NCI-H1092 (cell line): ENCODE measurements at places on chromosomes 4 and X.

- DNase-seq: no peak
Observed at GRCh38 chr4:15299627-15300026, 128.2 kb upstream of the C1QTNF7 start.

DNA sequence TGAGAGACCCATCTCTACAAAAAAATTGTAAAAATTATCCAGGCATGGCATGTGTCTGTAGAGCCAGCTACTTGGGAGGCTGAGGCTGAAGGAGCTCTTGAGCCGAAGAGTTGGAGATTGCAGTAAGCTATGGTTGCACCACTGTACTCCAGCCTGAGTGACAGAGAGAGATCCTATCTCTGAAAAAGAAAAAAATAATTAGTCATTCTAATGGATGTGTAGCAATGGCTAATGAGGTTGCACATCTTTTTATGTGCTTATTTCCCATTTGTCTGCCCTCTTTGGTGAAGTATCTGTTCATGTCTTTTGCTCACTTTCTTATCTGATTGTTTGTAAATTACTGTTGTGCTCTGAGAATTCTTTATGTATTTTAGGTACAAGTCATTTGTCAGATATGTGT lies 19.0 kb upstream of the MAML3 start:
- DNase-seq: no peak

DNA sequence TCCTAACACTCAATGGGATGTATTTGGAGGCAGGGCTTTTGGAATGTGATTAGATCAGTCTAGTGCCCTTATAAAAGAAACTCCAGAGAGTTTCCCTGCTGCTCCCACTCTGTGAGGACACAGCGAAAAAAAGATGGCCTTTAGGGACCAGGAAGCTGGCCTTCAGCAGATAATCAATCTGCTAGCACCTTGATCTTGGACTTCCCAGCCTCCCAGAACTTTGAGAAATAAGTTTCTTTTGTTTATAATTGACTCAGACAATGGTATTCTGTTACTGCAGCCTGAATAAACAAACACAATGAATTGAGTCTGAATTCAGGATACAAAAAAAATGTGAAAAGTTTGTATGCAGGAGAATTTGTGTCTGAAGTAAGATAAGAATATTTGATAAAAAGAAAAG lies 842.1 kb downstream of the FSTL5 start:
- no peak for DNase-seq

GRCh38 chr4:148288448-148288847 lies 153.8 kb downstream of the NR3C2 start:
- no peak for DNase-seq

- DNase-seq: no peak
Observed at GRCh38 chr4:140829825-140830224, 73.6 kb upstream of the TBC1D9 start.

GRCh38 chr4:169054879-169055278 lies 44.8 kb upstream of the CBR4 start:
- no peak for DNase-seq

- DNase-seq: no peak
Observed at GRCh38 chrX:109533631-109534030, 3.0 kb upstream of the NXT2 start.

- no peak for DNase-seq
Observed at GRCh38 chrX:29487714-29488113, 727.6 kb upstream of the MAGEB2 start.

DNA sequence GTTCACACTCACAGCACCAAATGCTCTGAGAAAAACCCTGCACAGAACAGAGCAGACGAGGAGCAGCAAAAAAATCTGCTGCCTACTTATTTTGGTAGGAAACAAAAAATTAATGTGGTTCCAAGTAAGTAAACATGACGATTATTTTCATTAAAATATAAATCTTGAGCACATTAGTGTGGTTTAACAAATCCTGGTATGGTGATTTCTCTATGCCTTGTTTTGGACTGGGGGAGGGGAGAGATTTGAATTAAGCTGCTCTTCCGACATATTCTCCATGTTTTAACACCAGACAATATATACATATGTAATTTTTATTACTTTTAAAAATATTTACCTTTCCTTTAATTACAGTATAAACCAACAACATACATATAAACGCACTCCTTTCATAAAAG lies 1.8 kb downstream of the CAMK2D start:
- DNase-seq: no peak

DNA sequence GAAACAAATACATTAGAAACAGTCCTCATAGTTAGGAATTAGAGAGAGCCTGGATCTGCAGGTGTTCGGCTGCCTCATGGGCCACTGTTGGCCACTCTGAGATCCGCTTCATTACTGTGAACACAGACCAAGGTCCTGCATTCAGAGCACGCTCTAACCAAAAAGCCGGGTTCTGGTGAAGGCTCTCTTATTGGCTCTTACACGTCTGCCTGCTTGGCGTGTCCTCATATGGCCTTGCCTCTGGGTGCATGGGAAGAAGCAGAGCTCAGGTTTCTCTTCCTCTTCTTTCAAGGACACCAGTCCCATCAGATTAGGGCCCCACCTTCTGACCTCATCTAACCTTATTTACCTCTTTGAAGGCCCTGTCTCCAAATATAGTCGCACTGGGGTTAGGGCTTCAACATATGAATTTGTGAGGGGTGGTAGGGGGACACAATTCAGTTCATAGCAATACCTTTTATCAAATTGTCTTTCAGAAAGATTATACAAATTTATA lies 37.1 kb upstream of the ELF2 start:
- DNase-seq: no peak

DNA sequence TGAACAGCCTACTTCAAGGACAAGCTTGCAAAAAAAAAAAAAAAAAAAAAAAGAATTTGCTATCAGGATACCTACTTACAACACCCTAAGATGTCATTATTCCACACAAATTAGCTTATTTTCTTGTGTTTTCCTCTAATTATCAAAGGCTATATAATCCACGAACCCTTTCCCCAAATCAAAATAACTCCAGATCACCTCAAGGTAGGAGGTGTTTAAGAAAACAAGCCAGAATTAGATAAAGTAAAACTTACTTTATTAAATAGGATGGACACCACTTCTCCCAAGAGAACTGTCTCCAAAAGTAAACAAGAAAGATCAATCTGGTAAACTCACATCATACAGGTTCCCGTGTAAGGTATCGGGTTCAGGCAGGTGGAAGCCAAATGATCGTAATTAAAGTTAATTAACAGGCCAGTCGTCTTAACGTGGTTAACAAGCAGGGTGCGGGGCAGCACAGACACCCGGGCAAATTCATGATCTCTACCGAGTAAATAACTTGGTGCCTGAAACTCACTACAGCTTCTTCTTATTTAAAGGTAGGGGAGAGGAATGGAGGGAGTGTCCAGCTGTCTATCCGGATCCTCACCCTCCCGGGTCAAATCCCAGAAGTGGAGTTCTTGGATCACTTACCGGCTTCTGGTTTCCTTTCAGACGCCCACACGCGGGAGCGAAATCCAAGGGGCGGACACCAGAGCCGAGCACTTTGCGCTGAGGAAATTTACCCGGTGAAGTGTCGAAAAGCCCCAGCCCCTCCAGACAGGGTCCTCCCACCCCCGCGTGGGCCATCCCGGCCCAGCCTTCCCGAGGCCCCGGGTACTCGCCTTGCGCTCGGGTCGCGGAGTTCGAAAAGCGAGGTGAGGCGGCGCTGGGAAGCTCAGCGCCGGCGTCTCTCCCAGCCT lies 708 bp downstream of the ARAP2 start:
- no peak for DNase-seq

DNA sequence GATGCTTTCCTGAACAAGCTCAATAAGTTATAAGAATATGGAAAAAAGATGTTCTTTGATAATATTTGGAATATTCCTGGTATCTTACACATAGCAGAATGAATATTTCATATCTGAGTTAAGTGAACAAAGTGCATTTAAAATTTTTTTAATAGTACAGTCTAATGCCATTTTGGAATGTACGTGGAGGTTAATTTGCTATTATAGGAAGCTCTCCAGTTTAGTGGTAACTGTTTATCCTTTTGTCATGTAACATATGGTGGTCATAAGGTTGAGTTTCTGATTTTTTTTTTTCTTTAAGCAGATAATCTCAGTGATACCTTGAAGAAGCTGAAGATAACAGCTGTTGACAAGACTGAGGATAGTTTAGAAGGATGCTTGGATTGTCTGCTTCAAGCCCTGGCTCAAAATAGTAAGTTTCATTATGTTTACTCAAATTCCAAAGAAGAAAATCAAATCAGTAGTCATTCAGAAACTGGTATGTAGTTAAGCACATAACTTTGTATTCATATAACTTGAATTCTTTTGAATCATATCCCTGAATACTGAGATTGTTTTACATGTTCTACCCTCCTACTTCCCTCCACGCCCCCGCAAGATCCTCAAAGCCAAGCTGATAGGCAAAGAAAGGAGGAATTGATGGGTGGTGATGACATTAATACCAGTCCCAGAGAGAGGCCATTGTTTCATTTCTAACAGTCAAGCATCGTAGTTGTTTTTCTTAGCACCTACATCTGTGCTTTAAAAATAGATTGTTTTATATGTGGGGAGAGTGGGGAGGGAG lies 32.1 kb downstream of the RAP1GDS1 start:
- DNase-seq: no peak

- no peak for DNase-seq
Observed at GRCh38 chr4:52939325-52939724, 77.2 kb downstream of the RASL11B start.

GRCh38 chrX:86295293-86295692 lies 147.0 kb downstream of the DACH2 start:
- DNase-seq: no peak

GRCh38 chrX:37666516-37666915 lies 19.1 kb upstream of the XK start:
- DNase-seq: no peak

DNA sequence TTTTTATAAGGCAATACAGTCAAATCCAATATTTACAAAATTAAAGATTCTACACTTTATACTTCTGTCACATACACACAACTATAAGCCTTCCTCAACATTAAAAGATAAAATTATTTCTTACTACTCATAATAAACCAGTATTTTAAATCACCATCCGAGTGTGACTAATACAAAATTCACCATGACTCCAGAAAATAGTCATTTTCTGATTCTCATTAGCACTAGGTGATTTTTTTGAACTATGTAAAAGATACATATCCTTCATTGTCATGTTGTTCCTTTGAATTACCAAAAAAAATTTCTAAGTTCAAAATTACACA lies 646 bp upstream of the SLC7A11 start:
- DNase-seq: no peak

DNA sequence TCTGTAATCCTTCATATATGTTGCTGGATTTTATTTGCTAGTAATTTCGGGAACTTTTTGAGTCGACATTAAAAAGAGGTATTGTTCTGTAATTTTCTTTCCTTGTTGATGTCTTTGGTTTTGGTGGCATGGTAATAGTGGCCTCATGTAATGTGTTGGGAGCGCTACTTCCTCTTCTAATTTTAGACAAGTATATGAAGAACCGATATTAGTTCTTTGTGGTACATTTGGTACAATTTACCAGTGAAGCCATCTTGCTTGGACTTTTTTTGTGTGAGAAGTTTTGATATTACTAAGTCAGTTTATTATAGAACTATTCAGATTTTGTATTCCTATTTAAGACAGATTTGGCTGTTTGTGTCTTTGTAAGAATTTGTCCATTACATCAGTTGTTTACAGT lies 669.2 kb upstream of the AADAT start:
- no peak for DNase-seq

DNA sequence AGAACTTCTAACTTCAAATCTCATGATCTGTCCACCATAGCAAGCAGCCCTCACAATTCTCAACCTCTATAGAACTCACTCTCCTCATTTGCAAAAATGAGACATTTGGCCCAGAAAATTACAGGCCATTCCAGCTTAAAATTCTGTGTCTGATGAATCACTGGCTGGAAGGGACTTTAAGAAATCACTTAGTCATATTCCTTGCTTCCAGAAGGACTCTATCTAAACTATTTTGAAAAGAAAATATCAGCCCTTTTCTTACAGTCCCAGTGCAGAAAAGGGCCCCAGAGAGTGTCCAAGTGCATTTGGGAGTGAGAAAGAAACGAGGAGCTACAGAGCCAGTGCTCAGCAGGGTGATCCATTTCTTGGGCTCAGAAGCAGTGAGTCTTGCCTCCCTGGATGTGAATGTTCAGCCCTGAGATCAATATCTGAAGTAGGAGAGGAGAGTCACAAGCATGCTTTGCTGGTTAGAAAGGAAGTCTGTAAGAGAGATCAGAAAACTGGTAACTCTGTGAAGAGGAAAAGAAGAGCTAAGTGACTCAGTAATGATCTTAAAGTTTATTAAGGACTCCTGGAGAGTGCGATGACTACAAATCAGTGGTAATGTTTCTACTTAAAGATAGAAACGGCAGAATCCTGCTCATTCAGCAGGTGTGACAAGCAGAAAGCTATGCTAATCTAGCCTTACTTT lies 139.8 kb downstream of the PALLD start:
- DNase-seq: no peak

DNA sequence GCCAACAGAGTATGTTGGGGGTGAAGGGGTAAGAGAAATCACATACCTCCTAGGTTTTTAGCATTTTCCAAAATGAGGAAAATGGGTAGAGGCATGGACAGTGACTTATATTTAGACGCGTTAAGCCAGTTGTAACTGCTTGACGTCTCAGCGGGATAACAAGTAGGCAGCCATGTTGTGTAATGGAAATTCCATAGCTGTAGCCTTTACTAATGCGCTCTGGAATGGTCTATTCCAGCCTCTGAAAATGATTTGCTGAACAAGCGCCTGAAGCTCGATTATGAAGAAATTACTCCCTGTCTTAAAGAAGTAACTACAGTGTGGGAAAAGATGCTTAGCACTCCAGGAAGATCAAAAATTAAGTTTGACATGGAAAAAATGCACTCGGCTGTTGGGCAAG lies 135.5 kb downstream of the PTTG2 start:
- DNase-seq: no peak

- no peak for DNase-seq
Observed at GRCh38 chr4:86264241-86264640, 95.6 kb downstream of the MAPK10 start.

GRCh38 chr4:22686141-22686540 lies 6.6 kb upstream of the GBA3 start:
- DNase-seq: no peak

GRCh38 chr4:69591364-69591763 lies 48.1 kb downstream of the UGT2A2 start:
- DNase-seq: no peak

DNA sequence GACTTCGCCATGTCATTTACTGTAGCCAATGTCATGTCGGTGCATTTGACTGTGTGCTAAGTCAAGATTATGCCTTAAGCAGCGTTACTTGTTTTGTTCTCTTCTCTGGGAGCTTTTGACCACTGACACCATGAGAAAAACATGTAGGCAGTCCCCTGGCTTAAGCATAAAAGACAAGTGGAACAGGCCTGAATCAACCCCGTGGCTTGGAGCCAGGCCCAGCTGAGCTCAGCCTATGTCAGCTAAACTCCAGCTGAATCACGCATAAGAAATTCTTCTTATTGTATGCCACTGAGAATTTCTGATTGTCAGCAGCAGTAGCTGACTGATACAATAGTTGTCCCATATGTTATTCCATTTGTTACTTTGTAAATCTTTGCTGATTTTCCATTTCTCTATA lies 261.9 kb downstream of the CBLL2 start:
- no peak for DNase-seq

DNA sequence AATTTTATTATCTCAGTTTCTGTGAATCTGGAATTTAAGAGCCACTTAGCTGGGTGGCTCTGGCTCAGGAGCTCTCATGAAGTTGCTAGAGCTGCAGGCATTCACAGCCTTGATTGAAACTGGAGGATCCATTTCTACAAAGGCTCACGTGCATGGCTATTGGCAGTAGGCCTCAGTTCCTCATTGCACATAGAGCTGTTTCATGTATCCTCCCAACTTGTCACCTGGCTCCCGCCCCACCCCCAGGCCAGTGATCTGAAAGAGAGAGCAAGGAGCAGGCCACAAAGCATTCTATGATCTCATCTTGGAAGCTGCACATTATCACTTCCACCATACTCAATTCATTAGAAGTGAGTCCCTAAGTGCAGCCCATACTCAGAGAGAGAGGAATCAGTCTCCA lies 18.5 kb upstream of the AP1AR start:
- DNase-seq: no peak
